ENCODE measurements at places on chromosomes 13 and 19.

- DNase-seq, result peak; percentile 58
Measured at GRCh38 chr19:17576758-17577456, 21.5 kb downstream of the COLGALT1 start.

DNA sequence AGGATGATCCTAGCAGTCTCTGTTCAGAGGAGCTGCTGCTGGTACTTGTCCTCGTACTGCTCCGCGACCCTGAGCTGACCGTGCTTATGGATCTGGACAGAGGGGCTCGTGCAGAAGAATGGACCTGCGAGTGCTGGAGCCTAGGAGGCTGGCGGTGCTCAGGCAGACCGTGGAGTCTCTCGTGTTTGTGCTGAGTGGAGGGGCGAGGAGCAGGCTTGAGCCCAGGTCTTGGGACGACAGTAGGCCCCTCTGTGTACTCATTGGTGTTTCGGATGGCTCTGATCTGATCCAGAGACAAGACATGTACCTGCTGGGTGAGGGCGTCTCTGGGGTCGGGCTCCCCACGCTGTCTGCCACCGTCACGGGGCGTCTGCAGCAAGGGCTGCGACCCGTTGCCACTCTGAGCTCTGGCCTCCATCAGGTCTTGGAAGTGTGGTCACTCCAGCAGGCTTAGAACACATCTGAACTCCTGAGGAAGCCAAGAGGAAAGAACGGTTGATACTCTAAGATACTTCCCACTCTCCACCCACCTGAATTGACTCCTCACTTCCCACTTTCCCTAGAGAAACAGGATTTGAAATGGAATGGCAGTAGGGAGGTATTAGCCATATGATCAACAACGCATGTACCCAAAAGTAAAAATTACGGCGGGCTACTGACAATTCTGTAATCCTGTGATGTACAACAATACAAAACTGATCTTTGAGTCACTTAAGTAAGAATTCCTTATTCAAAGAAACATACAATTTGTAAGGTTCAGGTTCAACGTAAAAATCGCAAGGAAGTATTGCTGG lies 3.4 kb downstream of the SPRY2 start:
- DNase-seq, result no peak

- DNase-seq, result no peak
Measured at GRCh38 chr19:57436417-57436816, 1.3 kb downstream of the ZNF749 start.

- DNase-seq, result no peak
Measured at GRCh38 chr13:54449922-54450321, 1421.3 kb downstream of the OLFM4 start.

DNA sequence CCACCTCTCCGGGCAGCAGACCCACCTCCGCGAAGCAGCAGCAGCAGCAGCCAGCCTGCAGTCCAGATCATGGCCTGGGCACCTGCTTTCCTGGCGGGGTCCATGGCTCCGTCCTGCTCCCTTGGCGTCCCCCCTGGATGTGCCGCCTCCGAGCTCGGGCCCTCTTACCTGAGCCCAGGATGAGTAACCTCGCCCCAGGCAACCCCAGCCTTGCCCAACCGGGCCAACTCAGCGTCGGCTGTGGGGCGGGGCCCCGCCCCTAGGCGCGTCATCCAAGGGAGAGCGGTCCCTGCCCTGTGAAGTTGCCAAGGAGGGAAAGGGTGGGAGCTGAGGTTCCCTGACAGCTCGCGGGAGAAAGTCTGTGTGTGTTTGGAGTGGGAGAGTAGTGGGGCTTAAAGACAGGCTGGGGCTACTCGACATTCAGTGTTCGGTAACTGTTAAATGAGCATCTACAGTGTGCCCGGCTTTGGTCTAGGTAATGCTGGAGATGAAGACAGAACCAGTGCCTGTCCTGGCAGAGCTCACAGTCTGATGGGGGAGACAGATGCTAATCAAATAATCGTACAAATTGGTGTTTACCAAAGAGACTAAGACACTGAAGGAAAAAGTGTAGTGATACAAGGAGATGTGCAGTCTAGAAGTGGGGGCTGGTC lies at the start of gene LYPD3:
Gene LYPD3, minus strand, starts transcription at position 141 of the 653 bp plus-strand sequence. Its CDS starts 37 bp downstream, at position 104.
- no peak for DNase-seq

DNA sequence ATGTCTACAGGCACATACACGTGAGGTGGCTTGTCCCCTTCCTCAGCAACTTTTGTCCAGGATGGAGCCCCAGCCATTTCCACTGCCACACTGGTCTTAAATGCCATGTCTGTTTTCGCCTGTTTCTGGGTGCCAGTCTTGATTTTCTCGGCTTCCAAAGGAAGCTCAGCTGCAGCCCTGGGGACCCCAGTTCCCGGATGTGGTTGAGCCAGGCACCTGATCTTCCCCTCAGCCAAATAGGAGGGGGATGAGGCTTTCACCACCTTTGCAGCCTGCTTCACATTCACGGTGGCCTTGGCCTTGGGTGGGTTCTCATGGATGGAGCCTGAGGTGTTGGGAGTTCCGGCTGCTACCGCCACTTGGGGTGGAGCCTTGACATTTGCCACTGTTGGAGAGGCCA lies 8.7 kb downstream of the IQCN start:
- no peak for DNase-seq
